ENCODE measurements at places on chromosomes 1 and 21. TPM values are rescaled to one million over a fixed set of nuclear protein-coding genes. Genes with fewer than 3 reads are reported as not detected.

DNA sequence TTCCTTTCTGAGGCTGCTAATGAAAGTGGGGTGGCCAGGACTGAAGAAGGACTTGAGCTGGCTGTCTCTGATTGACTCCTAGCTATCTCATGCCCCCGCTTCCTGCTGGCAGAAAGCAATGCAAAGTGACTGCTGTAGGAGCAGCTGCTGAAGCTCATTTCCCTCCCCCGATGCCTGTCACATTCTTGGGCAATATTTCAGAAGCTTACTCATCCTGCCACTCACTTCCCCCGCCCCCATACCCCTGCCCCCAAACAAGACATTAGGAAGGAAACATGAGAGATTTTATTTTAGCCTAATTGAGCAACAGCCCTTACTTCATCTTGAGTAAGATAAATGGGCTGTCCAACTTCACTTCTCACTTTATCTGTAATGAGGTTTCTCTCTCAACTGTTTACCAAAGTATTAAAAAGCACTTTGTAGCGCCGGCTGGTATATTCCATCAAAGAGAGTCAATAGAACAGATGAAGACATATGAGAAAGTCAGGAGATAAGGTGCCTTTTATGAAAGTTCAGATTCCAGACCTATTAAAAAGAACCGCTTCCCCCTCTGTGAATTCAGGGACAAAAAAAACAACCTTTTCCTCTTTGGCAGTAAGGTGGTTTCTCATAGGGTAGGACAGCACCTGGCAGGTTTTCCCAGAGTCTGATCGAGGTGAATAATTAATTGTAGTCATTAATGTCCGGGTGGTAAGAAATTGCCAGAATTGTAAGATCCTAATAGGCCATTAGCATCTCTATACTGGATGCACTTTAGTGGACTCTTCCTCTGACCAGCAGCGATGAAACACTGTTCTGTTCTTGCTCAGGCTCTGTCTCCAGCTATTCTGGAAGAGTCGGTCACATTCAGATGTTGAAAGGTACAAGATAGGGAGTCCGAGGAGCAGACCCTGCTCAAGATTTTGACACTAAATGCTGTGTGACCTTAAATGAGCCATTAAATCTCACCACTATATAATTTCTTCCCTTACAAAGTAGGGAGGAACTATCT, 70.2 kb downstream of the SH3GLB1 start:
- peaks cover 45% of the 10 kb centered on the region for H3K4me1 ChIP-seq
- no peaks in the 10 kb centered on the region for H3K27me3 ChIP-seq
- H3K36me3 ChIP-seq, result no peaks in the 10 kb centered on the region
- H3K4me3 ChIP-seq, result peak overlapping the region; percentile 33
- DNase-seq, result no peak

Gene AZIN2
- 5.8 TPM for total RNA-seq

DNA sequence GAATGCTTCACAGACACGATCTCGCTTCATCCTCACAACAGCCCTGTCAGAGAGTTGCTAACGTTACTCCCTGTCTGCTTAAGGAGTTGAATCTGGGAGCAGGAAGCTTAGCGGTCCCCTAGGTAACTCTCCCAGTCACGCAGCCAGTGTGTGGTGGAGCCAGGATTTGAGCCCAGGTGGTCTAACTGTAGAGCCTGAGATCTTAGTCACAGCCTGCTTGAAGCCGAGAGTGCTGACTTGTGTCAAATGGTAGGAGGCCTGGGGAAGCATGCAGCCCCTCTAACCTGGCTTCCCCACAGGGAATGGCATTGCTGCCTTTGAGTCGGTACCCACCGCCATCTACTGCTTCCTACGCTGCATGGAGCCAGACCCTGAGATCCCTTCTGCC, 4.1 kb downstream of the ADPRS start:
- peak; percentile 26 for DNase-seq
- H3K36me3 ChIP-seq, result peaks cover 11% of the 10 kb centered on the region
- no peak overlapping the region for H3K27ac ChIP-seq
- no peaks in the 10 kb centered on the region for H3K27me3 ChIP-seq

Gene LCE6A
- not detected for total RNA-seq

GRCh38 chr21:35412231-35412630, 363.1 kb upstream of the RUNX1 start:
- peaks cover 22% of the 10 kb centered on the region for H3K4me1 ChIP-seq
- H3K36me3 ChIP-seq, result no peaks in the 10 kb centered on the region
- no peaks in the 10 kb centered on the region for H3K27me3 ChIP-seq

GRCh38 chr1:153619171-153619570, 3.0 kb upstream of the S100A14 start:
- DNase-seq, result peak; percentile 42
- peaks cover 19% of the 10 kb centered on the region for H3K36me3 ChIP-seq
- H3K4me1 ChIP-seq, result peaks cover 17% of the 10 kb centered on the region
- H3K27me3 ChIP-seq, result no peaks in the 10 kb centered on the region

All from chondrocyte (in vitro differentiated cells).